ENCODE measurements at places on chromosomes 7 and 10.

GRCh38 chr10:23280419-23281043 is 64.1 kb downstream of the C10orf67 start:
- no peak for DNase-seq

DNA sequence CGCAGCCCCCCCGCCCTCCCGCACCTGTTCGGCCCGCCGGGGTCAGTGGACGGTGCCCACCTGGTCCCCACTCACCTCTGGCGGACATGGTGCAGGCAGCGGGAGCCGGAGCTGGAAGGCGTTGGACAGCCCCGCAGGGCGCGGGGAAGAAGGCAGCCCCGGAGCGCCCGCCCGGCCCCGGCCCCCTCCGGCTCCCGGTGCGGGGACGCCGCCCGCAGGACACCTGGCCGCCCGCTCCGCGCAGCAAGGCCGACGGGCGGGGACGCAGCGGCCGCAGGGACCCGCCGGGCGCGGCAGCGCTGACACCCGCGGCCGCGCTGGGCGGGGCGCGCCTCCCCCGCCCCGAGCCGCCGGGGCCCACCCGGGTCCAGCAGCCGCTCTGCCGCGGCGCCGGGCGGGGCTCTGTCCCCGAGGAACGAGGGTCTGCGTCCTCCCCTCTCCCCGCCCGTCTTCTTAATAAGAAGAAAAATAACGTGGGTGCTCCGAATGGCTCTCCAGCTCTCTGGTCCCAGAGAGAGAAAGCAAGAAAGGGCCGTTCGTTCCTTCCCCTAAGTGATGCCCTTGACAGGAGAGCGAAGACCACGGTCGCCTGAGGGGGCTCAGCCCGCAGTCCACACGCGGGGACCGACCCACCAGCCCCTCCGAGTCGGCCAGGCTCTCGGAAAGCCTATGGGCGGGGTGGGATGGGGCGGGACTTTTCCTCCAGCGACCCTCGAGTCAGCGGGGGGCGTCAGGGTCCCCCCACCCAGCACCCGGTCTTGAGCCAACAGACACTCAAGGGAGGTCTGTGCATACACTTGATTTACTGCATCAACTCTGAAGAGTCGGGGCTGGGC is 53.4 kb upstream of the FHIP2A start:
- peak; percentile 40 for DNase-seq

- no peak for DNase-seq
Observed at GRCh38 chr7:63953181-63953580, 45.5 kb upstream of the ZNF722 start.

GRCh38 chr10:77251297-77252013 is 386.2 kb downstream of the KCNMA1 start:
- peak; percentile 60 for DNase-seq

GRCh38 chr10:51640120-51640819 is 59.1 kb downstream of the CSTF2T start:
- DNase-seq: no peak

DNA sequence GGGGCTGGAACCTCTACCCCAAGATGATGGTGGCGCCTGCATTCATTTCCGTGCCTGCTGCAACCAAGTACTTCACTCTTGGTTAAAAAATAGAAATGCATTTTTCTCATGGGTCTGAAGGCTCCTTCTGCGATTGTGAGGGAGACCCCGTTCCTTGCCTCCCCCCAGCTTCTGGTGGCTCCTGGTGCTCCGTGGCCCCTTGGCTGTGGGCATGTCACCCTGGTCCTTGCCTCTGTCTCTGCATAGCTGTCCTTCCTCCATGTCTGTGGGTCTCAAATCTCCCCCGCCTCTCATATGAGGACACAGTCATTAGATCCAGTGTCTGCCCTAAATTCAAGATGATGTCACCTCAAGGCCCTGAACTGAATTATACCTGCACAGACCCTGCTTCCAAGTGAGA is 317.9 kb downstream of the TCERG1L start:
- DNase-seq: no peak

GRCh38 chr7:1225441-1226185 is 7.1 kb upstream of the UNCX start:
- peak; percentile 50 for DNase-seq

DNA sequence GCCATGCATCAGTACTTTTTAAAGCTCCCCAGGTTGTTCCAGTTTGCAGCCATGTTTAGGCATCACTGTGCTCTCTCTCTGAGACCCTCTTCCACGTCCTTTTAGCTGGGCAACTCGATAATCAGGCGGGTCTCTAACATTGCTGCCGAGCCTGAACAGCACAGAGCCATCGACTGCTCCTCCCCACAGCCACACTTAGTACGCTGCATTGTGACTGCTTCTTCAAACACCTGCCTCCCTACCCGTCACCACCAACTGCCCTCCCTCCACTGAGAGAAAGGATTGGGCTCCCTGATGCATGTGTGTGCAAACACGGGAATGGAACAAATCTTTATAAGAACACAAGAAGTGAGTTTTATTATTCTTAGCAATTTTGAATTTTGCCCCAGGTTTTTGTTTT is 11.4 kb upstream of the TACR2 start:
- no peak for DNase-seq

DNA sequence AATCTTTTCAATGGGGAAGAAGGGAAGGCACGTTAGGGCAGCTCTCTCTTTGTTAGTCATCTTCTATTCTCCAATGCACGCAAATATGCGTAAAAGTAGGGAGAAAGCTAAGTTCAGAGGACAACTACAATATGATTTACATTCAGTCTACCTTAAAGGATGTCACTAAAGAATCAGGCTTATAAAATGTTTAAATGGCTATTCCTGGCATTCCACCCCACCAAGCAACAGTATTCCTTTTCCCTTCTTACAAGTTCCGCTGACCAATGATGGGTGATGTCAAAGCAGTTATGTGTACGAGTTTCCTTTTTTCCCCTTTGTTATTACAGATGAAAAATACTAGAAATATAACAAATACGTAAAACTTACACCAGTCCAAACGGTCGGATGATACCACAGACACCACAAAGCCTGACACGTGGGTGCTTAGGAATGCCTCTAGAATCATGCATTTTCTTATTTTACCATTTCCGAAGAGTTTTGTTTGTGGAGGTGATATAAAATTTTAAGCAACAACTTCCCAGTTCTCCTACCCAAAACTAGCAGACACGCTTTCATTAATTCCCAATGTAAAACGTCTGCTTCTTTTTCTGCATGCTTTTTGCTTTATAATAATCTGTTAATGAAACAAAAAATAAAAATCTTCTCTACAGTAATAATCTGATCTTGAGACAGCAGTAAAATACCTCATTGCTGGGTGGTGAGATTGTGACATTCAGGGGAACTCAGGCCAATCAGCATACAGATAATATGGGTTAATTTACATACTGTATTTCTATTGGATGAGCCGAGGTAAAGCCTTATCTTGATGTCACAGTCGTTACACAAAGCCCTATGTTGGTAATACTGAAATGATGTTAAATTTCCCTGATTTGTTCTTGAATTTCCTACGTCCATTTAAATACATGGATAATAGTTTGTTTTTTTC is 708 bp upstream of the GPR85 start:
- DNase-seq: peak; percentile 72

GRCh38 chr10:111481261-111481826 is 404.5 kb downstream of the ADRA2A start:
- DNase-seq: peak; percentile 25

DNA sequence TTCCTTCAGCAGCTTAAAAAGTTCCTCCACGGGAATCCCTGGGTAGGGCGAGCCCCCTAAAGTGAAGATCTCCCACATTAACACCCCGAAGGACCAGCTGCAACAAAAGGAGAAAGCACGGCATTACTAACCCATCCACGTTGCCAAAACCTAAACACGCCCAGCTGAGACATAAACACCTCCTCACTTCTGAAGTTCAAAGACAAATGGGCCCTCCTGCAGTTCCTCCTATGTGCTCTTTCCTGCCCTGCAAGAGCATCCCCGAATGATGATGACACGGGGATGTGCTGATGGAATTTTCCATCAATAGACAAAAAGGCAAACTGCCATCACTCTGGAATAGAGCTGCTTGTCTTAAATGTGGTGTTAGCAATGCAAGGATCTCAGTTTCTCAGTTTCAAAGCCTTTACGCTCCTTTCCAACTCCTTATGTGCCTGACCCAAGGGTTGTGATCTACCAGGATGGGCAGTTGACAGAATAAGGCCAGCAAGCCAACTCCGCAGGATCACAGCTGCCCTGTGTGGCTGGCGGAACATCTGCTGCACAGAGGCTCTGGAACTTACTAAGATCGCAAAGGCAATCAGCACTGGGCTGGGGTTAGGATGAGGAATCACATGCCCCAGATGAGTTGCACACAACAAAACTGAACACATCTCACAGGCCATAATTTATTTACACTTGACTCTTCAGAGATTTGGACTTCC is 112.7 kb downstream of the FGFR2 start:
- DNase-seq: no peak

GRCh38 chr7:17732083-17732482 is 208.2 kb downstream of the SNX13 start:
- no peak for DNase-seq

DNA sequence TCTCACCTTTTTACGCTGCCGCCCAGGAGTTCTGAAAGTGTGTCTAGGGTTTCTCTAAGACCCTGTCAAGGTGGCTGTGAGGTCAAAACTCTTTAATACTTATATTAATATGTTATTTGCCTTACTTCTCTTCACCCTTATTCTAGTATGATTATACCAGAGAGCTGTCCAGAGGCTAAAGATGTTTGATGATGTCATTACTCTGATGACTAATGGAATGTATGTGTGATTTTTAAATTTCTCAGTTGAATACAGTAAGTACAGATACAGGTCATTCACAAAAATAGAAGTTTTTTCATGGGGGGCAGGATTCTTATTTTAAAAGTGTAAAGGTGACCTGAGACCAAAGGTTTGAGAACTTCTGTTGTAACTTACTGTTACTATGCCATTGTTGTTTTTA is 150.6 kb upstream of the FOXP2 start:
- DNase-seq: no peak

DNA sequence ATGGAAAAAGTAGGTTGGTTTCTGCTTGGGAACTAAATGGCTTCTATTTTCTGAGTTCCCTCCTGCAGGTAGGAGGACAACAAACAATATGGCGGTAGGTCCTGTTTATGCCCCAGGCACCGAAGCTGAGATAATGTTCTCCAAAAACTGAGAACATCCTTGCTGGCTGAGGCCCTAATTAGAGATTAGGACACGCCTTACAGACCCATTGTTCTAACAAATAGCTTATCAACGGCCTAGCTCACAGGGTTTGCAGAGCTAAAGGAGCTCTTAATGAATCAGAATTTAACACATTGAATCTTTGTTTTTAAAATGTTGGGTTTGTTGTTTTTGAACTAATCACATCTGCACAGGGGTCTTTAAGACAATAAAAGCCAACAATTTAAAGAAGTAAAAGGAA is 37.0 kb downstream of the HTR5A start:
- DNase-seq: no peak

DNA sequence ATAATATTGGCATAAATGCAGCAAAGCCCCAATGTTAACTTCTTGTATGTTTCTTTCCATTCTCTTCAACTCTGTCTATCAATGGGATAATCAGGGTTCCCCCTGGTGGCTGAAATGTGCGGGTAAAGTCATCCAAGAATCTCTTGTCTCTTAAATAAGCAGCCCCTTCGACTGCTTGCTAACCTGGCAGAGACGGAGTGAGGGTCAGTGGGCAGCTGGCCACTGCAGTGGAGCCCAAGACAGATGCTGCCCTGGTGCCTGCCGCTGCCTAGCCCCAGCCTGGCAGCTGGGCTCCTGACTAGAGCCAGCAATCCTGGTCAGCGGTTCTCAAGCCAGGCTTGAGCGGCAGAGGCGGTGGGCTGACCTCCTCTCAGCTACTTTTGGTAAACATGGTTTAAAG is 248.9 kb downstream of the COBL start:
- DNase-seq: peak; percentile 82

DNA sequence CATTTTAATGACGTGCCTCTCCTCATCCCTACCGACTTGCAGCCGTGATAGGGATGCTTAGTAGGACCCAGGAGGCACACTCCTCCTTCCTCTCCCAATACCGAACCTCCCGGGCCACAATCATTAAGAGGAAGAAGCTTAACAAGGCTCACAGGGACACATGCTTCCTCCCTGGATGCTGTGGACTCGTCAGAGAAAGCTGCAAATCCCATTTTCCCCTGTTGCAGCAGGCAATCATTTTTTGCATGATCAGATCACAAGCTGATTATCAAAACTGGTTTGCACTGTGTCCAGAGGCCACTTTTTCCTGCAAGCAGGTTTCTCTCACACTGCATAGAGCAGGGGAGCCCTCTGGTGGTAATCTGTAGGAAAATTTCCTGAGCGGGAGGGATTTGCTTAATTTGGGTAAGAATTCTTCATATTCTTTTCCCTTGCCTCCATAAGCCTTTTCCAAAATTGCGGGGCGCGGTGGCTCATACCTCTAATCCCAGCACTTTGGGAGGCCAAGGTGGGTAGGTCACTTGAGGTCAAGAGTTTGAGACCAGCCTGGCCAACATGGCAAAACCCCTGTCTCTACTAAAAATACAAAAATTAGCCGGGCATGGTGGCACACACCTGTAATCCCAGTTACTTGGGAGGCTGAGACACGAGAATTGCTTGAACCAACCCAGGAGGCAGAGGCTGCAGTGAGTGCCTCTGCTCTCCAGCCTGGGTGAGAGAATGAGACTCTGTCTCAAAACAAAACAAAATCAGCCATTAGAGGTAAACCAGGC is 16.1 kb upstream of the LAMB4 start:
- DNase-seq: peak; percentile 87

GRCh38 chr7:50387351-50387750 is 62.8 kb downstream of the FIGNL1 start:
- DNase-seq: no peak

- peak; percentile 23 for DNase-seq
Observed at GRCh38 chr7:131108212-131108940, 219.3 kb upstream of the MKLN1 start.

- DNase-seq: peak; percentile 74
Observed at GRCh38 chr7:25389489-25390106, 161.3 kb upstream of the NPVF start.

DNA sequence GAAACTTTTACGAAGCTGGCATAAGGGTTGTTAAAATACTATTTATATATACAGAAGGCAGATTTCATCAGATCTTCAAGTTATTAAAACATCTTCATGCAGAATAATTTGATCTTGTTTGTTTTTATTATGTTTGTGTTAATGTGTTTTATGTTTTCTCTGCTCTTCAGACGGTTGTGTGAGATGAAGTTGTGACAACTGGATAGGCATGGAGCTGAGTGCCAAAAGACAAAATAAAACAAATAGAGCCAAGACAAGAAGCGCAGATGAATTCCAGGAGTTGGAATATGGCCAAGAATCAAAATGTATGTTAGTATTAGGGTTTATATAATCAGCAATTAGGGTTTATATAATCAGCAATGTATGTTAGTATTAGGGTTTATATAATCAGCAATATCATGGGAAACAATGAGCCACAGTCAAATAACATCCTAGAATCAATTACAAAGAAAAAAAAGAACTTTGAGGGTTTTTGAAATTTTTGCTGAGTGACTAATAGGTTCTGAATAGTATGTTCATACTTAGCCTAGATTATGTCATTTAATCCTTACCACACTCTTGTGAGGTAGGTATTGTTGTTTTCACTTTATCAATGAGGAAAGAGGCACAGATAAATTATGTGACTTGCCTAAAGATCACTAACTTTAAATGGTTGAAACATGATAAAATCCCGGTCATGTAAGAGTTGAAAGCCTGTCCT is 488.0 kb upstream of the STEAP1 start:
- DNase-seq: peak; percentile 0

- peak; percentile 61 for DNase-seq
Observed at GRCh38 chr7:99393355-99394187, 14.8 kb downstream of the PDAP1 start.

GRCh38 chr10:131772441-131772840 is 128.4 kb upstream of the PPP2R2D start:
- DNase-seq: no peak

- no peak for DNase-seq
Observed at GRCh38 chr7:77791336-77791735, 6.9 kb downstream of the TMEM60 start.

GRCh38 chr7:42834676-42835075 is 77.2 kb downstream of the C7orf25 start:
- no peak for DNase-seq

Measured in astrocyte of the hippocampus (primary cell).